ENCODE measurements at places on chromosomes 5 and 9.

- DNase-seq = no peak
Observed at GRCh38 chr5:147713550-147714295, 68.8 kb downstream of the JAKMIP2 start.

DNA sequence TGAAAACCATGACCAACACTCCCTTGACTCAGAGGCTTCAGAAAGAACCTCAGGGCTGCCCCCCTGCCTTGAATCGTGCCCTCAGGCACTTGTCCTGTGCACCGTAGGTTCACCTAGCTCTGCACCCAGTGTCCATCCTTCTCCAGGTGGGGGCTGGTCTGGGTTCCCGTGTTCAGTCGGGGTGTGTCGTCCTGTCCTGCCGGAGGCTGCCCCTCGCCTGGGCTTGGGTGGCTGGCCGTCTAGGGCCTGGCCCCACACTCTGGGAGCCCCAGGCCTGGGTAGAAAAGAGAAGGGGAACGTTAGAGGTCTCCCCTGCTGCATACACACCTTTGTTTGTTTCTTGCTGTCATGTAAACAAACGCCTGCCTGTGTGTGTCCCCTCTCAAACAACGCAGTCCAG, 29.3 kb downstream of the CATSPER3 start:
- DNase-seq = no peak

GRCh38 chr5:142356349-142356715, 31.5 kb upstream of the SPRY4 start:
- peak; percentile 66 for DNase-seq

- DNase-seq = no peak
Observed at GRCh38 chr5:6475626-6476312, 27.1 kb downstream of the UBE2QL1 start.

DNA sequence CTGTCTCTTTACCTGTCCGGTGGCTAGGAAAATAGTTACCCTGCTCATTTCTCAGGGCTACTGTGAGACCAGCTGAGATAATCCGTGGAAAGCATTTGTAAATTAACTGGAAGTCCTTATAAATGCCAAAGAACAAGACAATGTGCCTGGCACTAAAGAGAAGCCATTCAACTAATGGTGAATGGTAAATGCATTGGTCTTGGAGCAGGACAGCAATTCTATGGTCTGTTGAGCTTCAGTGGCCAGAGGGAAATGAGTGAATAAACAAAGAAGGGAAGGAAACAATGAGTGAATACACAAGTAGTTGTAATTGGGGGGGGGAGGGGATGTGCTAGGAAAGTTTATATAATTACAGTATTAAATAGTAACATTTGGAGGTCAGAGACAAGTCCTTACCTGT, 353.6 kb downstream of the SEMA5A start:
- no peak for DNase-seq

- DNase-seq = no peak
Observed at GRCh38 chr5:115626445-115626823, 598 bp upstream of the TMED7 start.

GRCh38 chr9:89993678-89994630, 389.1 kb downstream of the GADD45G start:
- no peak for DNase-seq

DNA sequence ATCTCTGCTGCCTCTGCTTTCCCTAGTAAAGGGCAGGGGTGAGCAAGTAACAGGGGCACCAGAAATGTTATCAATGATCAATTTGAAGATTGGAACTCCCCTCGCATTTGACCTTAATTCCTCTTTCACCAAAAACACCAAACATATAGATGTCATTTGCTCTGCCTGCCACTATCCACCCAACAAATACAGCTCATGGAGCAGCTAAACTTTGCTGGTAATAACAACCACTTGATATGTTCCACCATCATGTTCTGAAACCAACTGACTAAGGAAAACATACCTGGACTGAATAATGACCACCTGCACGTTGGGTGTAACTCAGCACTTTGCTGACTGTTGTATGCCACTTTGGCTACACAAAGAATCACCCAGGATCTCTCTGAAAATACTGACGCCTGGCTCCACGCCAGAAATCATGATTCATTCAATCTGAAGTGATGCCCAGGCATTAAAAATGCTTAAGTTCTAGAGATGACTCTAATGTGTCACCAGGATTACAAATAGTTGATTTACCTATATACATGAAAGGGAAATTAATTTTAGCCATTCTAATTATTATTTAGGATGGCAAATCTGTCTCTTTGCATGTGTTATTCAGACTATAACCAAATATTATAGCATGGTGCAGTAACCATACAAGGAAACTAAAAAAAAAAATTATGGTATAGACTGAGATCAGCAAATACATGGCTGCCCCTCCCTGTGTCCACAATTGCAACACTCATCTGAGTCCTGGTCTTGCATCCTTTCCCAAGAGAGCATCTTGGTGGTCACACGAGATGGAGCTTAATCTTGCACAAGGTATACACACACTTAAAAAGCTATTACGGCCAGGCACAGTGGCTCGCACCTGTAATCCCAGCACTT, 43.1 kb upstream of the TTC39B start:
- peak; percentile 51 for DNase-seq

DNA sequence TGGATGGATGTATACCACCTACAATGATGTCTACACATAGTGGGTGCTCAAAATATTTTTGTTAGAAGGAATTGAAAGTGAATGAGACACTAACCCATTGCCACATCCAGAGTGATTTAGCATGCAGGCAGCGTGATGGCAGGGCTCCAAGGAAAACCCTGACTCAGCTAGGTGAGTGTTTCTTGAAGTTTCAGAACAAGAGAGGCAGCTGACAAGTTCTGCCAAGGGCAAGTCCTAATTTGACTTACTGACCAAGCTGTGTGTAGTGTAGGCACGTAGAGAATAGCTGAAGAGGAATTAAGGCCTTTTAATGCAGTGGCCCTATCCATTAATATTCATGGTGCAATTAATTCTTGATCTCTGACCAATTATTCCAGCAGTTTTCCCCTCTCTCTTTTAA, 107.8 kb upstream of the ATP10B start:
- DNase-seq = no peak

DNA sequence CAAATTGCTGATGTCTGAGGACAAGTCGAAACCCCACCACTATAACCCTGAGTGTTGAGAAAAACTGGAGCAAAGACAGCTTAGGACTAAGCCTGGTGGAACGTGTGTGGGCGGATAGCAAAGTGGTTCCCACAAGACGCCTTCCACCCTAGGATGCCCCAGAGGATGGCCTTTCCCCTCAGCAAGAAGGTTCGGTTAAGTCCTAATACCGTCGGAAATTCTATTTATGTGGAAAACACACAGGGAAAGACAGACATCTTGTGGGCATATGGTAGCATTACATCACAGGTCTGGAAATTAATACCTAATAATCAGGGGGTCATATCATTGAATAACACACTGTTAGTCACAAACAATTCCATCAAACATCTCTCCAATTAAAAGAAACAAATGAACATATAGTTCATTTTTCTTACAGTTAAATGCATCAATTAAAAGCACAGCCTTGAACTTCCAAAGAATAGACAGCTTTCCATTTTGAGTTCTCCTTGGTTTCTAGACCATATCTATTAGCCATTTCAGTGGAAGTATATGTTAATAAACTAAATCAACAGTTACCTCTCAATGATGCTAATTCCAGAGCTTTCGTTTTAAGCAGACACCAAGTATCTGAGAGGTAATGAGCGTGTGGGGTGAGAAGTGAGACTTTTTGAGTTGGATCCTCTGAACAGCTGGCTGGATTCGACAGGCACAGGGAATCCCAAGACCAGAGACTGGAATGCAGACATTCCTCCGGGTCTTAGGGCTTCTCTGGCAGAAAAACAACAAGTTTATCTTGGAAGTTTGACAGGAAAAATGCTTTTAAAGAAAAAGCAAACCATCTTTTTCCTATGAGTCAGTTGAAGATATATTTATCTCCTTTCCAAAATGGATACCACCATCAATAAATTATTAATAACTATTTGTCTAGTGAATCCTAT, 2.9 kb upstream of the ICE1 start:
- peak; percentile 87 for DNase-seq

DNA sequence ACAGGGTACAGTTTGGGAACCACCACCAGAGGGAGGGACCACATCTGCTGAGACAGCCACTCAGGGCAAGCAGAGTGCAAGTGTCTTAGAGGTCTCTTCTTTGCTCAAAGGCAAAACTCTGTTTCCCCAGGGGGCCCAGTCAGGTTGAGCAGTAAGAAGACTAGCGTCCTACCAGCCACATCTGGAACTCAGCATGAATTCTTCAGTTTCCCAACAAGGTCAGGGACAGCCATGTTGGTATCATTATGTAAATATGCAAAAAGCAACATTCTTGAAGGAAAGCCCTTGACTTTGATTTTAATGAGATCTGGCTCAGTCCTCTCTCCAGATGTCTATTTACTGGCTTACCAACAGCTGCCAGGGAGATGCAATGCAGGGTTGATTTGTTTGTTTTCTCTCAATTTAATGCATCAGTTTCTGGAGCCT, 46.7 kb downstream of the TGFBI start:
- no peak for DNase-seq

DNA sequence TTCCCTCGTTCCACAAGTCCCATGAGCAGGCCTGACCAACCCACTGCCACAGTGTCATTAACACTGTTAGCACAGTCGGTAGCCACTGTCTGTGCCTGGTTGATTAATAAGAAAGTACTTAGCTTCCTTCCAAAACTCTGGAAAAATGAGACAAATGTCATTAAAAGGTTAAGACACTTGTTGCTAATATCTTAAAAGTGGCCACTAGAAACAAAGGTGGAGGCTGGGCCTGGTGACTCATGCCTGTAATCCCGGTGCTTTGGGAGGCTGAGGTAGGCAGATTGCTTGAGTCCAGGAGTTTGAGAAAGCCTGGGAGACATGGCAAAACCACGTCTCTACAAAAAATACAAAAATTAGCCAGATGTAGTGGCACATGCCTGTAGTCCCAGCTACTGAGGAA, 194.0 kb downstream of the PDZD2 start:
- no peak for DNase-seq

GRCh38 chr5:58834242-58835225, 251.7 kb downstream of the RAB3C start:
- DNase-seq = no peak
